ENCODE measurements at places on chromosomes 2 and 18.

GRCh38 chr2:239324456-239324855 is 76.4 kb downstream of the HDAC4 start:
- no peak for DNase-seq

- DNase-seq: no peak
Measured at GRCh38 chr18:36064027-36064808, 3.1 kb downstream of the RPRD1A start.

GRCh38 chr2:102033031-102033749 is 41.4 kb downstream of the IL1R2 start:
- DNase-seq: no peak

DNA sequence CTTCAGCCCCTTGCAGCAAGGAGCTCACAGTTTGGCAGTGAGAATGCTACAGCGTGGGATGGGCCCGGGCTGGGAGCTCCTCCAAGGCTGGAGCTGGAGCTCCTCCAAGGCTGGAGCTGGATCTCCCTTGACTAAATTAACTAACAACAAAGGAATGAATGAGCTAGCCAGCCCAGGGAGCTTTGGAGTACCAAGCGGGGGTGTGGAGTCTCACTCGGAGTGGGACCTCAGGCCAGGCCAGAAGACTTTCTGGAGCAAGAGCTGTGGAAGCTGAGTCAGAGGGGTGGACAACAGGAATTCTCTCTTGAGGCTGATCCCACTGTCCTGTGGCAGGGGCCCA is 244.7 kb upstream of the HS6ST1 start:
- no peak for DNase-seq

GRCh38 chr18:65620076-65620696 is 130.6 kb upstream of the CDH7 start:
- no peak for DNase-seq

DNA sequence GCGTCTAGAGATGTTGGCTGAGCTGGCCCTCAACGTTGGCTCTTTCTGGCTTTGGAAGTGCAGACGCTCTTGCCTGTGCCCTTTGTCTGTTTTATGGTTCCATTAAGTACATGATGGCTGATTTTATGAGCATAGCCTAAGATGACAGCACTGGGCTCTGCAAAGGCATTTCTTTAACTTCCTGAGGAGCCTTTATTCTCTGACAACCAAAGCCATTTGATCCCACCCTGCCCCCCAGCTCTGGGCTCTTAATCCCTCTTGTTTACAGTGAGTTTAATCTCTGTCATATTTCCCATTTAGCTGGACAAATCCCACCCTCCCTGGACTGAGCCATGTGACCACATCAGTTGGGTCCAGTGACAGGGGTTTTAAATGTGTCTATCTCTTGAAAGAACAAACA is 195.9 kb downstream of the ACKR3 start:
- DNase-seq: no peak

DNA sequence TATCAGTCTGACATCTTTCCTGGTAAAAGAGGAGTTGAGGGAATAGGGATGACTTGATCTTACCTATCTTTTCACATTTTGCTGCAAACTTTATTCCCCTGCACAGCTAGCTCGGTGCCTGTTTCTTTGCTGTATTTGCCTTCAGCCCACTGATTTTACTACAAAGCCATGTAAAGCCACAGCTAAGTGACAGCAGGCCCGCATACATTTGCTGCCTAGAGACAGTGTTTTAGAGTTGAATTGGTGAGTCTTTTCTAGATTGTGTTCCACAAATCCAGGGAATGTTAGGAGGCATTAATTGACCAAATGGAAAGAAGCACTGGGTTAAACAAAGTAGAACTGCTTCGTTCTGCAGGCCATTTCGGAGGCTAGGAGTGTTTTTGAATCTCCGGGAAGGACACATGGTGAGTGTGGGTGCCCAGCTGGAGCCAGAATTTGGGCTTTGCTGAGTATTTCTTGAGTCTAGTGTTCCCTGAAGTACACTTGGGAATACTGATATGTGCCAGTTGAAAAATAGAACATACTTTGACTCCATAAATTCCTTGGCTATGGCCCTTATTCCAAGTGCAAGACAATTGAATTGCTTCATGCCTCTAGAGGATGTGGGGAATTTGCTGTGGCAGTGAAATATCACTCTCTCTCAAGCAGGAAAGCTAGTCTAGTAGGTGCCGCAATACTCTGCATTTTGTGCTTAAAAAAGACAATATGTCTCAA is 329.8 kb downstream of the PTPRM start:
- no peak for DNase-seq

DNA sequence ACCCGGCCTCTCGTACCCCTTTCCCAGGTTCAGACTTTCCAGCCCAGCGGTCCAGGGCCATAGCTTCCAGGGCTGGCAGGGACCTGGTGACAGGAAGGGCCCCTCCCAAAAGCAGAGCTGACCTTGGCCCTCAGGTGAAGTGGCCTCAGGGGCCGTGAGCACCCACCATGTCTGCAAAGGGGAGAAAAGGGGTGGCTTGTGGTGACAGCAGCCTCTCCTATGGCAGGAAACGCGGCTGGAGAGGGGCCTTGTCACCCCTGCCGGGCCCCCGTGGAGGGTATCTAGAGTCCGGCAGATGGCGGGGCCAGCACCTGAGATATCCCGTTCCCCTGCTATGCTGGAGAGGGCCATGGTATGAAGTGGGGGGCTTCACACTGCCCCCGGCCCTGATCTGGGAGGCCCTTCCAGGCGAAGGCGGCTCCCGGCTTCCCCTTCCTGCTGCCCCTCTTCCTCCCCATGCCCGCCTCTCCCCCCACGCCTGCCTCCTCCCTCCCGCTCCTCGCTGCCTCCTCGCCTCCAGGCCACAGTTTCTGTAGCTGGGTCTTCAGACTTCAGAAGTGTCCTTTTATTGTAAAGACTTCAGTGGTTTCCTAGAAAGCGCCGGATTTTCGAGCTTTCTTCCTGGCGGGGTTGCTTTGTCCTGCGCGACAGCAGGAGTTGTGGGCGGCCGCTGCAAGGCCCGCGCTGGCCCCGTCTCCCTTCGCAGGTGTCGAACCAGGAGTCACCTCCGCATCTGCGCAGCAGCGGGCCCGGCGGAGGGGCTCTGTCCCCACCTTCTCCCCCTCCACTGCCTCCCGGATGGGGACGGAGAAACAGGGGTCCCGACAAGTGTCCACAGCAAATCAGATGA is 240.5 kb upstream of the MYT1L start:
- no peak for DNase-seq

DNA sequence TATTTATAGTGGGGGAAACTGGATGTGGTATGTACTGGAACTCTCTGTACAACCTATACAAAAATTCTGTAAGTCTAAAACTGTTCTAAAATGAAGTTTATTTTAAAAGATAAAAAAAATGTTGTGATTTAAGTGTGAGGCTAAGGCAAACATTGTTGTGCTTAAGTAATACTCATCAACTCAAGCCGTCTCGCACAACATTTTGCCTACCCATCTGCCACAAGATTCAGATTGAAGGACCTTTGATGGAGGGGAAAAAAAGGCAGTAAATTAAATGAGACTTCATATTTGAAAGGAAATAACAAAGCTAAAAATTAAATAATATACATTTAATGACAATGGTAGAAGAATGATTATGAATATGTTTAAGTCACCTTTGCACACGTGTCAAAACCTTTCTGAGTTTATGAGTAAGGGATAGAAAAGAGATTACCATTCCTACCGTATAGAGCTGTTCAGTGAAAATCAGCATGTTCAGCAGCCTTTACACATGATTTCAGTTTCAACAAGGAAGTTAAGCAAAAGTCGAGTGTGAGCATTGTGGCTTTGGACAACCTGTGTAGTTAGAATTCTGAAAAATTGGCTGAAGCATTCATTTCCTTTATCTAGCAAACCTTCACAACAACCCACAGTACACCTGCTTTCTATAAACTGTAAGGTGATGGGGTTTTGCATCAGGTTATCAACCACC is 499.3 kb downstream of the IRS1 start:
- DNase-seq: no peak

DNA sequence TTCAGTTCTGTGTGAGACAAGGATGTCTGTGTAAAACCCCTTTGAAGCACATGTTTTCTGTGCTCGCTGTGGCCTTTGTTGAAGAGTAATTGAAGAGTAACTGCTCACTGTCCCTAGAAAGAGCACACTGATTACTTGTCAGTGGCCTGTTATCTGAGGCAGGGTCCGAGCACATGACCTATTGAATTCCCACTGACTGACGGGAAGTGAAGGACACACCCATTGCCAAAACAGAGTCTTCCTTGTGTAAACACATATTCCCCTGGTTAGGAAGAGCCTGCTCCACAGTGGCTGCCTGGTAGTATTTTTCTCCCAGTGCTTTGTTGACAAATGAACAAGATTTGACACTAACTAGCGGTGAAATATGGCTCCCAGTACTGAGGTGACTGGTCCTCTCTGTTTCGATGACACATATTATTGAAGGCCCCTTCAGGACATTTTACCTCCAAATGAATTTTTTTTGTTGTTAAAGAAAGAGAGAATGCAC is 148.5 kb upstream of the GYPC start:
- DNase-seq: no peak

- no peak for DNase-seq
Measured at GRCh38 chr2:239750929-239751678, 274.0 kb downstream of the NDUFA10 start.

DNA sequence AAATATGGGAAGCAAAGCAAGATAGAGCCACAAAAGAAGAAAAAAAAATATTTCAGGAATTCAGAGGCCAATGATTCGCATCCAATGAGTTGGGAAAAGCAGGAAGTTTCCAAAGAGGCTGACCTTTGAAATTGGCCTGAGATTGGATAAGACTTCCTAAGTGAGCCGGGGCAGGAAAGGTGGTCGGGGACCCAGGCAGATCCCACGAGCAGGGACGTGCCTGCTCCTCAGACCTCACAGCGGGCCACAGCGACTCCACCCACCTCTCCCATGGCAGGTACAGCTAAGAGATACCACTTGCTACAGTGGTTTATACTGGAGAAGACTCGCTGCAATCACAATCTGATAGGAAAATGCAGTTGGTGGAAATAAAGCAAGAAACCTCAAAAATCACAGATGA is 102.8 kb upstream of the SALL3 start:
- DNase-seq: no peak

DNA sequence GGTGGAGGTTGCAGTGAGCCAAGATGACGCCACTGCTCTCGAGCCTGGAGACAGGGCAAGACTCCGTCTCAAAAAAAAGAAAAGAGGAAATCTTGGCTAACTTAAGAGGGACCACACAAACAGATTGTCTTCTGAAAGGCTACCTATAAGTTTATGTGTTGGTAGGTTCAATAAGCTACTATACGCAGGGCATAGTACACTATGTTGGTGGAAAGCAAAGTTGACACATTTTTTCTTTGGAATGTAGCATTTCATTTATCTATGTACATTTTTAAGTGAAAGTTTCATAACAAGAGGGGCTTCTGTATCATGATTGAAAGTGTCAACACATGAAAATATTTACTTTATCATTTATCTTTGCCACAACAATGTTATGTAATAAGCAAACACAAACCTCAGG is 752.6 kb upstream of the ACVR2A start:
- DNase-seq: no peak

- DNase-seq: no peak
Measured at GRCh38 chr2:204187229-204188083, 250.9 kb downstream of the ICOS start.

DNA sequence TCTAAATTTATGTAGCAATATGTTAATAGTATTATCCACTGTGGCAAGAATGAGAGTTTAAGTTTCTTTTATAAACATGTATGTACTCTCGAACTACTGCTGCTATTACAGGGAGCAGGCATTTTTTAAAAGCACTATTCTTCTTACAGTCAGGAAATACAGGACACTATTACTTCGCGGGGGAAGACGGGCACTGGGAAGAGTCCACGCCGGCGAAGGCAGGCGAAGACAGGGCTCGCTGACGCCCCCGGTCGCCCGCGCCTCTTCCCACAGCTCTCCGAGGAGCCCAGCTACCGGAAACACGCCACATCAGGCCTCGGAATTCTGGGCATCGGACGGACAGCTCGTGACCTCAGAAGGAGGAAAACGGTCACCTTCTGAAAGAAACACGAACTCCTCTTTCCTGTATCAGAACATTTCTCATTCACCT is 90.2 kb downstream of the FAM161A start:
- DNase-seq: peak; percentile 2

GRCh38 chr2:84435345-84436025 is 23.6 kb downstream of the SUCLG1 start:
- no peak for DNase-seq

GRCh38 chr2:23314687-23315086 is 70.3 kb upstream of the KLHL29 start:
- DNase-seq: no peak

DNA sequence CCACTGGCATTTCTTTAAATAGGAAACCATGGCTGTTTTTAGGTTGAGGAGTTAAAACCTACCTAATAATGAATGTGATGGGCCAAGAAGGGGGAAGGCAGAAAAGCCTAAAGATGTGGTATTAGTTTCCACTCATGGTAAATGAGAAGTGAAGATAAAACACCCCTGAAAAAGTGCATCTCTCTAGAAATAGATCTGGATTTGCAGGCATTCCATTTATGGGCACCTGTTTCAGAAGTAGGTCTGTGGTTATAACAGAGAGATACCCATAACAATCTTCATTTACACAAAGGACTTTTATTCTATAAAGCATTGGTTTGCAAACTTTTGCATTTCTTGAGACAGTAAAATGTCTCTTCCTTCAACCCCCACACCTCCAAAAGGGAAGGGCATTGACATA is 62.1 kb downstream of the PRKCE start:
- no peak for DNase-seq

- no peak for DNase-seq
Measured at GRCh38 chr2:9286554-9287399, 80.2 kb downstream of the ASAP2 start.

- DNase-seq: no peak
Measured at GRCh38 chr2:43001055-43001378, 208.6 kb upstream of the HAAO start.

GRCh38 chr2:70991142-70991541 is 3.5 kb downstream of the TEX261 start:
- no peak for DNase-seq

DNA sequence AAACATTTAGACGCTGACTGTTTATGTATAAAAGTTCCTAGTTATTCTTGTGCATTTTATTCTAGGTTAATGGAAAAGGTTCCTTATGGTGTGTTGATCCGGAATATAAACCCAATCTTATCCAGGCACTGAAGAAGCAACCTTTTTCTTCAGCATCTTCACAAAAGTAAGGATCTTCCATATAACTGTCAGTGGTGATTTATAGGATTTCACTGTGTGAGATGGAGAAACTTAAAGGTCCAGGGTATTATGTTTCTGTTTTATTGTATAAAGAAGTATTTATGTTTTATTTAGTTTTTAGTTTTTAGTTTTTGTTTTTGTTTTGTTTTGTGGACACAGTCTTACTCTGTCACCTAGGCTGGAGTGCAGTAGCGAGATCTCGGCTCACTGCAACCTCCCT is 171.0 kb upstream of the STON1 start:
- DNase-seq: no peak

DNA sequence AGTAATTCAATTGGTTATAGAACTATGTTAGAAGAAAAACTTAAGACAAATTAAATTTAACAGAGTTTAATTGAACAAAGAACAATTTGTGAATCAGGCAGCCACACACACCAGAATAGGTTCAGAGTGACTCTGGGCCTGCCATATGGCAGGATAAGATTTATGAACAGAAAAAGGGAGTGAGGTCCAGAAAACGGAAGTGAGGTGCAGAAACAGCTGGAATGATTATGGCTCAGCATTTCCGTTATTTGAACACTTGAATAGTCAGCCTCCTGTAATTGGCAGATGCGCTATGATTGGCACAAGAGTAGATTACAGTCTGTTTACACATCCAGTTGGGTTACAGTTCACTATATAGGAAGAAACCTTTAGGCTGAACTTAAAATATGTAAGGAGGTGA is 99.0 kb downstream of the MBD2 start:
- no peak for DNase-seq

Measured in GM18507 (cell line).